ENCODE measurements at places on chromosomes 1 and 21.

DNA sequence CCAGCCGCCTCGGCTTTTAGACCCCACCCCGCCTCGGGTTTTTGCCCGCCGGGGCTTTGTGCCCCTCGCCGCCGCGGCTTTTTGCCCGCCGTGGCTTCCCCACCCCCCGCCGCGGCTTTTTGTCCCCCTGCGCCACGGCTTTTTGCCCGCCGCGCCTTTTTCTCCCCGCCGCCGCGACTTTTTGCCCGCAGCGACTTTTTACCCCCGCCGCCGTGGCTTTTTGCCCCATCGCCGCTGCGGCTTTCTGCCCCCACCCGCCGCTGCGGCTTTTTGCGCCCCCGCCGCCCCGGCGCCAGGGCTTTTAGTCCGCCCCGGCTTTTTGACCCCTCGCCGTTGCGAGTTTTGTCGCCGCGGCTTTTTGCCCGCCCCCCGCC lies 474.4 kb downstream of the FAM72C start:
- no peak for DNase-seq

DNA sequence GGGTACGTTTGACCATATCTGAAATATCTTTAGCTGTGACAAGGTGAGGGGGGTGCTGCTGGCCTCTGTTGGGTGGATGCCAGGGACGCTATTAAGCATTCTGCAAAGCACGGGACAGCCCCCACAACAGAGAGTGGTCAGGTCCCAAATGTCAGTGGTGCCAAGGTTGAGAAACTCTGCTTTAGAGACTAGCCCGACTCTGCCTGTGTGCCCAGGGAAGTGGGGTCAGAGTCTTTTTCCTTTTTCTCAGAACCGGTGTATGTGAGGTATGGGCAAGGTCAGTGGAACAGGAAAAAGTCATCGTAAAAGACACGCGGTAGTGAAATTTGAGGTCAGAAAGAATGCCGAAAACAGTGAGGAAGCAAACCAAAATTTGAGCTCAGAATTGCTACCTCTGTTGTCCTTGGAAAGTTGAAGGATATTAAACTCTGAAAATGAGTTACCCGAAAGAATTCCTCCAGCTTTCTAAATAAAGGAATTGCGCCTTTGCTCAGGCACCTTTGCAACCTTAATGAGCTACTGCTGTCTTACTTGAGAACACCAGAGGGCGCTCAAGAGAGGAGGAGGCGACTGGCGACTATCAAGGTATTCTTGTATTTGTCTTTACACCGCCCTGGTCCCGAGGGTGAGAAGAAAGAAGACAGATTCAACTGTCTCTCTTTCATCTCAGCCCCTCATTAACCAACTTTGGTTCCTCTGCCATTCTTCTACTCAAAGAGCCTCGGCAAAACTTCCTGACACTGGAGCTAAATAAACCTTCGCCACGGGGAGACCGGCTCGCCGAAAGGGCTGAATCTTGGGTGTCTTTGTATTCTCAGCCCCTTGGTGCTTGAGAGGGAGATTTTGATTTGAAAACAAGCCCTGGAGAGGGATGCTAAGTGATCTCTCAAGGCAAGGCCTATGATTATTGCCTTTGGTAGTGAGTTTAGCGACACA lies 85.4 kb upstream of the OLIG2 start:
- DNase-seq, result peak; percentile 67

GRCh38 chr1:221839321-221839720 lies 97.4 kb upstream of the DUSP10 start:
- DNase-seq, result no peak

DNA sequence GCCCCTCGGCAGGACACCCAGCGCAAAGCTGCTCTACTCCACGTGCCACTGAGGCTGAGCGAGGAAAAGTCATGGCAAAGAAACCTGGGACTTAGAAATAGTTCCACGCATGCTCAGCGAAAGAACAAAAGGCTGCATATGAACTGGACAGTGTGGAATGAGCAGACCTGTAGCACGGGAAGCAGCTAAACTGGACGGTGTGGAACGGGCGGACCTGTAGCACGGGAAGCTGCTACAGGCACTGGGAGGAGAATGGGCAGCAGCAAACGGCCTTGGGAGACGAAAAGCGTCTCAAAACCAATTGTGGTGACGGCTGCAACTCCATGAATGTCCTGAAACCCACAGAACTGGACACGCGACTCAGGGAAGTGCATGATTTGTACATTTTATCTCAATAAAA lies 15.6 kb downstream of the SSU72 start:
- DNase-seq, result no peak

DNA sequence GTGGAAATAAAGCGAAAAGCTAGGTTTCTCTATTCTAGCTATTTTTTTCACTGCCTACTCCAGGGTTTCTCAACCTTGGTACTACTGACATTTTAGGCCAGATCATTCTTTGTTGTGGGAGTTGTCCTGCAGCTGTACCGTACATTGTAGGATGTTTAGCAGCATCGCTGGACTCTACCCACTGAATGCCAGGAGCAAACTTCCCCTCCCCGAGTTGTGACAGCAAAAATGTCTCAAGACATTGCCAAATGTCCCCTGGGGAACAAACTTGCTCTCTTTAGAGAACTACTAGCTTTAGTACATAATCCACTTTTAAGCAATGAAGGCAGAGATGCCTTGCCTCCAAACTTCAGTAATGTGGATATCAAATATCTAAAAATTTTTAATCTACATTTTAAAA lies 122.8 kb downstream of the PLPPR5 start:
- DNase-seq, result no peak
